ENCODE measurements at places on chromosomes 13 and 19.
A peak's percentile ranks its signal among the peaks of the same experiment; 100 is the strongest.

GRCh38 chr13:50130123-50130946 is 115.1 kb downstream of the KCNRG start:
- no peaks in the 10 kb centered on the region for H3K4me1 ChIP-seq
- no peaks in the 10 kb centered on the region for H3K36me3 ChIP-seq
- peak overlapping the region; percentile 71 for H3K27ac ChIP-seq

DNA sequence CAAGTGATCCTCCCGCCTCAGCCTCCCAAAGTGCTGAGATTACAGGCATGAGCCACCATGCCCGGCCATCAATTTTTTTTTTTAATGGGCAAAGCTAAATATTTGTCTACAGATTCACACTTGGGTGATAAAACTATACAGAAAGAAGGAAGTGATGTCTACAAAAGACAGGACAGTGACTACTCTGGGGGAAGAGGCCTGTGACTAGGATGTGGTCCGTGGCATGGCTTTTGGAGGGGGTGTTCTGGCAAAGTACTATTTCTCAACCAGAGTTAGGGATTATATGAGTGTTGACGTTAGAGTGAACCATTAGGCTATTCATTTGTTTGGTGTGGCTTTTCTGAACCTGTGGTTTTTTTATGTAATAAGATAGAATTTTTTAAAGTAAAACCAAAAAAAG is 42.7 kb downstream of the INSR start:
- H3K36me3 ChIP-seq: peaks cover under 1% of the 10 kb centered on the region
- no peak for DNase-seq
- no peak overlapping the region for H3K4me3 ChIP-seq
- peaks cover 23% of the 10 kb centered on the region for H3K4me1 ChIP-seq
- H3K27me3 ChIP-seq: no peaks in the 10 kb centered on the region
- peak overlapping the region; percentile 92 for H3K27ac ChIP-seq

GRCh38 chr13:98098516-98098915 is 44.4 kb upstream of the FARP1 start:
- no peak overlapping the region for H3K4me3 ChIP-seq
- no peak for DNase-seq
- H3K27ac ChIP-seq: no peak overlapping the region
- no peaks in the 10 kb centered on the region for H3K4me1 ChIP-seq
- no peaks in the 10 kb centered on the region for H3K36me3 ChIP-seq

GRCh38 chr13:32949820-32950219 is 66.4 kb upstream of the KL start:
- H3K4me1 ChIP-seq: no peaks in the 10 kb centered on the region
- no peak overlapping the region for H3K27ac ChIP-seq
- no peak overlapping the region for H3K4me3 ChIP-seq
- DNase-seq: no peak

- H3K4me3 ChIP-seq: no peak overlapping the region
- H3K27me3 ChIP-seq: no peaks in the 10 kb centered on the region
- DNase-seq: no peak
- H3K36me3 ChIP-seq: no peaks in the 10 kb centered on the region
Observed at GRCh38 chr19:18713550-18714117, 30.2 kb downstream of the CRTC1 start.

DNA sequence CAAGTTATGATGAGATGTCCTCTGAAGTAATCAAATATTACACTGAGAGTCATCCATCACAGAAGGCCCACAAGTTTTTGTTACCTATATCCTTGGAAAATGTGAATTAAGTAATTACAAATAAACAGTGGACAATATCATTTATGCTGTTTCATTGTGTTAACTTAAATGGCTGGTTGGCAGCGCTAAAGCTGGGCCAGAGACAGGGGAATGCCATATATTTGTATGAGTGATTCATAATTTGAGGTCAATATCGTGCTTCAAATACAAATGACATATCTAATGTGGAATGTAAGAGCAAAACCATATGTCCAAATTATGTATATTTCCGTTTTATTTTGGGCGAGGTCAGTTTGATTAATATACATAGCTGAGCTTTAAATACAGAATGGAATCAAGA is 1556.2 kb downstream of the SLITRK5 start:
- H3K4me1 ChIP-seq: no peaks in the 10 kb centered on the region
- no peaks in the 10 kb centered on the region for H3K27me3 ChIP-seq
- no peaks in the 10 kb centered on the region for H3K36me3 ChIP-seq
- no peak overlapping the region for H3K27ac ChIP-seq

DNA sequence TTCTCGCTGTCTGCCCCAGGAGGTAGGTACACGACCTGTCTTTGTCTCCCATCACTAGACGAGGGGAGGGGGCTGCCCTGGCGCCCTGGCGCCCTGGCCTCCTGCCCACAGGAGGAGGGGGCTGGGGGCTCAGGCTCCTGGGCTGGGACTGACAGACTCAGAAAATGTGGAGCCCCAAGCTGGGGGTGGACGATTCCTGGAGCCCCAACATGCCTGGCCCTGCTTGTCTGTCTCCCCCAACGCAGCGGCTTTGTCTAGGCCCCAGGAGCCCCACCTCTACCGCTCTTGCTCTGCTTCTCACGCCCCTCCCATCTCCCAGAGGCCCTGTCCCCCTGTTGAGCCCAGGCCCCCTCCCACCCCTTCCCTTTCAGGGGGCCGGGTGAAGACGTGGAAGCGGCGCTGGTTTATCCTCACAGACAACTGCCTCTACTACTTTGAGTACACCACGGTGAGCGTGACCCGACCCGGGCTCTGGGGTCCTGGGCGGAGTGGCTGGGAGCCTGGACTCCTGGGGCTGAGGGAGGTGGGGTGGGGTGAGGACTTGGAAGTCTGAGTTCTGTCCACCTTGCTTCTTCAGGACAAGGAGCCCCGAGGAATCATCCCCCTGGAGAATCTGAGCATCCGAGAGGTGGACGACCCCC is 8.6 kb downstream of the CYTH2 start:
- H3K4me3 ChIP-seq: no peak overlapping the region
- peaks cover 8% of the 10 kb centered on the region for H3K4me1 ChIP-seq
- no peaks in the 10 kb centered on the region for H3K27me3 ChIP-seq
- DNase-seq: no peak
- peaks cover 44% of the 10 kb centered on the region for H3K36me3 ChIP-seq

- H3K27ac ChIP-seq: peak overlapping the region; percentile 35
- H3K4me1 ChIP-seq: peaks cover 14% of the 10 kb centered on the region
- H3K4me3 ChIP-seq: no peak overlapping the region
- H3K36me3 ChIP-seq: peaks cover 41% of the 10 kb centered on the region
Observed at GRCh38 chr19:29676586-29676985, 11.3 kb downstream of the PLEKHF1 start.

DNA sequence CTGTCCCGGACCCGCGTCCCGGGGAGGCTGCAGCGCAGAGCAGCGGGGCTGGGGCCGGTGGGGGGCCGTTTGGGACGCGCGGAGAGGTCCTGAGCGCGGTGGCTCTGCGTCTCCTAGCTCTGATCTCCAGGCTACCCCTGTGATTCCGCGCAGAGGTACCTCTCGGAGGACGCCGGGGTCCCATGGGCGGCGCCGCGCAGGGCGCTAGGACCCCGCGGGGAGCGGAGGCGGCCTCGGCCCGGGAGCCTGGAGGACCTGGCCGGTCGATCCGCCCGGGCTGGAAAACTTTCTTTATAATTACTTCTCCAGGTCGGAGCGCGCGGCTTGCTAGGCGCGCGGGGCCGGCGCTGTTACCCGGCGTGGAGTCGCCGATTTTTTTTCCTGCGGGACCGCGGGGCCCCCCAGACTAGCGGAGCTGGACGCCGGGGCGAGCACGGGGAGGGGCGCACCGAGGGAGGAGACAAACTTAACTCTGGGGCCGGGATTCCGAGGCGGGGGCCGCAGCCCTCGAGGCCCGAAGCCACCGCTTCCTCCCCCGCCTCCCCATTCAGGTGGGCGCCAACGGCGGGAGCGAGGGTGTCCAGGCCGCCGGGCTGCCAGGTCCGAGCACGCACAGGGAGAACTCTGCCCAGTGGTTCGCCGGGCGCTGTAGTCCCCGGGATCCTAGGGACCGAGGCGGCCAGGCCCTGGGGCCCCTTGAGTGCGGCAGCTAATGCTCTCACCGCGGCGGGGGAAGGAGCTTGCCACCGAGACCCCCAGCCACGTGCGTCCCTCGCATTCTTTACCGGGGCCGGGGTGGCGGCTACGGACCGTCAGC is 848 bp upstream of the CEBPA start:
- peak overlapping the region; percentile 71 for H3K27ac ChIP-seq
- peaks cover 16% of the 10 kb centered on the region for H3K4me1 ChIP-seq
- peak; percentile 73 for DNase-seq
- peak overlapping the region; percentile 88 for H3K4me3 ChIP-seq

DNA sequence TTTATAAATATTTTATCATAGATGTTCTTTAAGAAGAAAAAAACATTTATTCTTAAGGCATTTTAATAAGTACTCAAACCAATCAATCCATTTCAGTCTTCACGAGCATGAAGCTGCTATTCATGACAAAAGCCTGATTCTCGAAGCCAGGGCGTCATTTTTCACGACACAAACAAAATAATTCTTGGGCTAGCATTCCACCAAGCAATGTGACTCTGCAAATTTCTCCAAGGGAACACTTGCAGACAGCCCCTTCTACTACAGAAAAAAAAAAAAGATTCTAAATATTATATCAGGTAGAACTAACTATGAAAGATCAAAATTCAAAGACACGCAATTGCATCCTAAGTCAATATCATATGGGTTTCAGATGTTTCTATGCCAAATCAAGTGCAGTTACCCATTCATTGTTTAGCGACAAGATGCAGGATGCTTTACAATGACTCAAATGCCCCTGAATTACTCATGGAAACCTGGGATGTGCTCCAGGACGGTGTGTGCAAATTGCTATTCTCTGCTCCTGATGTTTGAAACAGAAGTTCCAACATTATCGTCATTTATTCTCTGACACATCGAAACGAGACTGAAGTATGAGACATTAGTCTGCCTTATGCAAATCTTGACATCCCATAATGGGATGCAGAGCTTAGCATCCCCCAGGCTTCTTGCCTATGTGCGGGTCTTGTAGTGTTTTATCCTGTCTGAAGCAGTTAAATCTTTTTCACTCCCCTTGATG is 517.7 kb downstream of the MYO16 start:
- no peak overlapping the region for H3K27ac ChIP-seq
- no peak overlapping the region for H3K4me3 ChIP-seq
- no peaks in the 10 kb centered on the region for H3K27me3 ChIP-seq
- no peaks in the 10 kb centered on the region for H3K36me3 ChIP-seq
- DNase-seq: no peak
- H3K4me1 ChIP-seq: no peaks in the 10 kb centered on the region

DNA sequence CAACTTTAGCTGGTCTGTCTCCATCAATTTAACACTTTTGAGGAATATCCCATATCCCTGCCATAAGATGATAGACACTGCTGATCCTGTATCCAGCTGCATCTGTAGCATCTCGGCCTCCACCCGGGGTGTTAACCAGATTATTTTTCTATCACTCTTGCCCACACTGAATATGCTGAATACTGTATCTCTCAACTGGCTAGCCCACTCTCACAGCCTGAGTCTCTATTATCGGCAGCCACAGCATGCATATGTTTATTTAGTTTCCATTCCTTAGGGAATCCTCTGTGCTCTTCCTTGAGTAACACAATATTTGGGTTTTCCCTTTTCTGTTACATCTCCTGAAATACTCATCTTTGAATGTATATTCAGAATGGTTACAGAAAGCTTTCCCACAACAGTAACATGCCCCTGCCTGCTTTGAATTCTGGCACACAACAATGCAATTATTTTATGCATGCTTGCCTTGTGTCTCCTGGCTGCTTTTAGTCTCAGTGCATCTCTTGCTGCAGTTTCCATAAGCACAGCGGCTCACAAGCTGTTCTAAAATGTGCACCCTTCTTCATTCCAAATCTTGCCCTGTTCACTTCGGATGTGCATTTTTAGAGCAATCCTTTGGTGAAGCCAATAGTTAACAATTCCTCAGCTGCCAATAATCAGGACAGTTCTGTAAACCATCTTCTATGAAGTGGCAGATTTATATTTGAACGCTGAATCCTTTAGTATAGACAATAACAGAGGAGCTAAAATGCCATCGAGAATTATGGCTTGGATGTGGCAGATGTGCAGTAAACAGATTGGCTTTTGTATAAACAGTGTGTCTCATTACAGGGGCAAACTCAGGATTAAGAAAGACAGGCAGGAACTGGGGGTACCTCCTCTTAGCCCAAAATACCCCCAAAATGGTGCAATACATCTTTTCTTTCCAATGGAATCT is 261.9 kb upstream of the SOX21 start:
- H3K4me3 ChIP-seq: no peak overlapping the region
- H3K27me3 ChIP-seq: no peaks in the 10 kb centered on the region
- H3K27ac ChIP-seq: no peak overlapping the region
- no peak for DNase-seq
- no peaks in the 10 kb centered on the region for H3K4me1 ChIP-seq
- H3K36me3 ChIP-seq: no peaks in the 10 kb centered on the region

GRCh38 chr19:3055741-3056416 is 6.4 kb downstream of the TLE5 start:
- H3K27ac ChIP-seq: no peak overlapping the region
- peaks cover 62% of the 10 kb centered on the region for H3K36me3 ChIP-seq
- no peaks in the 10 kb centered on the region for H3K27me3 ChIP-seq
- H3K4me3 ChIP-seq: no peak overlapping the region
